Lung (tissue), 17 donors: ENCODE measurements at places on chromosomes 2 and 18. TPM values are rescaled to one million over a fixed set of nuclear protein-coding genes. Genes with fewer than 3 reads are reported as not detected.

Gene LDLRAD4
- 62.4 TPM for total RNA-seq

Gene TACR1
- total RNA-seq = 0.63 TPM

DNA sequence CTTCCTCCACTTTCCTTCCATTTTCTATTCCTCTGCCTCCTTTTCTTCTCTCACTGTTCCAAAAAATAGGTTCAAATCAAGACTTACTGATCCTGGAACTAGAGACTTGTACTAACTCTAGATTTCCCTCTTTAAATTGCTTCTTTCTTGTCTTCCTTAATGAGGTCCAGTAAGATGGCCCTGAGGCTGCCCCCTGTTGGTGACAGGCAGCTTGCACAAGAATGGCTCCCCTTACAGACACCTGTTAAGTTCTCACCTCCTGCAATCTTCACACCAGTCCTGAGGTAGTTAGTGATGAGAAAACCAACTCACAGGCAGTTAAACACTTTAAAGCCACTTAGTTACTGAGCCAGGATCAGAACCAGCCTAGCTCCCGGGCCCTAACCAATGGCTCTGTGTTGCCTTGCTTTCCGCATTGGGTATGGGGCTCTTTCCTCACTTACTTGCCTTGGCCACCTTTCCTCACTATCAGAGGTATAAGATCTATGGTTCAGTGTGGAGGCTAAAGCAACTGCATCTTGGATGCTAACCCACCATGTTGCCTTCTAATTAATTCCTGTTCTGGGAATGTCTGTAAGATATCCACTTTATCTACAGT, 130.6 kb downstream of the AKAIN1 start:
- no peak overlapping the region for H3K27ac ChIP-seq
- no peaks in the 10 kb centered on the region for H3K36me3 ChIP-seq
- no peaks in the 10 kb centered on the region for H3K4me1 ChIP-seq
- no peak overlapping the region for H3K4me3 ChIP-seq

GRCh38 chr2:231662811-231663457, 45.4 kb upstream of the PTMA start:
- H3K27ac ChIP-seq = peak overlapping the region; percentile 88
- peak overlapping the region; percentile 42 for H3K4me3 ChIP-seq
- DNase-seq = no peak
- no peaks in the 10 kb centered on the region for H3K36me3 ChIP-seq
- no peaks in the 10 kb centered on the region for H3K27me3 ChIP-seq

Gene TSPYL6
- total RNA-seq = 0.20 TPM

GRCh38 chr2:200797242-200797770, 14.4 kb upstream of the BZW1 start:
- H3K36me3 ChIP-seq = no peaks in the 10 kb centered on the region
- no peak overlapping the region for H3K4me3 ChIP-seq
- H3K4me1 ChIP-seq = no peaks in the 10 kb centered on the region
- DNase-seq = peak; percentile 17
- H3K27me3 ChIP-seq = no peaks in the 10 kb centered on the region

Gene GALR1
- not detected for total RNA-seq

Gene NYAP2
- 1.6 TPM for total RNA-seq

DNA sequence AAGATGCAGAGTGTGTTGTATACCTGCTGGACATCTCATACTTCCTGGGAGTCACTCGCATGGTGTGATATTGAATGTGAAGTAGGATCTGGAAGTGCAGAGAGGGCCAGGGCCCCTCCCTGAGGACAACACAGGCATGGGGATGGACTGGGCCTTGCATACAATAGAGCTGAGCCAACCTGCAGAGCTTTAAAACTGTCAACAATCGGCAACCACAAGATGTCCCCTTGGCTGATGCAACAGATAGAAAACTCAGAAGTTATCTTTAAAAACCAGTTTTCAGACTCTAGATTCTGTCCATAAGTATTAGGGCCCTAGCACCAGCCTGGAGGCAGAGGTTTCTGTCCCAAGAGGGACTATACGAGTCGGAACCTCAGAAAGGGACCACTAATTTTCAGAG, 19.7 kb downstream of the EVA1A start:
- H3K4me3 ChIP-seq = no peak overlapping the region
- DNase-seq = no peak
- H3K36me3 ChIP-seq = no peaks in the 10 kb centered on the region
- H3K27ac ChIP-seq = no peak overlapping the region

Gene UGT1A10
- total RNA-seq = not detected

DNA sequence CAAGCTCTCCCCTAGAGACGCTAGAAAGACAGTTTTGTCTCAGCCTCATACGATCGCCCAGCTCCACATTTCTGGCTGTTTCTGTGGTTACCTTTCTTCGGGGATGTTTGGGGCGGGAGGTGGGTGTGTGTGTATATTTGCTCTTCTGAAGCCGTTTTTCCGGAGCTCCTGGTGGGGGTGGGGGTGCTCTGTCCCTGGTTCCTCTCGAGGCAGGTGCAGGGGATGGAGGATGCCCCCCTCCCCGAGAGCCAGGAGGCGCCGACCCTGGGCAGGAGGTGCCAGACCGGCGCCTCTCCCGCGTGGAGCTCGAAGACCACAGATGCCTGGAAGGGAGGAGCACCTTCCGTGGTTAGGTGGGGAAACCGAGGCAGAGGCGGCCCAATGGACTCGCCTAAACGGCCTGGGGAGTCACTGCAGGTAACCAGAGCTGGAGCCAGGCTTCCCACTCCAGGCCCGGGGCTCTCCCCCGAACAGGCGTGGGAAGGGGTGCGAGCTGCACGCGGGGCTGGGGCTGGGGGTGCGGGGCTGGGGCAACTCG, 694 bp upstream of the HPCAL1 start:
- no peak overlapping the region for H3K4me3 ChIP-seq
- no peaks in the 10 kb centered on the region for H3K4me1 ChIP-seq
- DNase-seq = peak; percentile 54
- H3K36me3 ChIP-seq = no peaks in the 10 kb centered on the region

- H3K27me3 ChIP-seq = no peaks in the 10 kb centered on the region
- H3K4me3 ChIP-seq = no peak overlapping the region
- no peak overlapping the region for H3K27ac ChIP-seq
- no peak for DNase-seq
- no peaks in the 10 kb centered on the region for H3K4me1 ChIP-seq
These were observed 567.7 kb downstream of the DCC start for GRCh38 chr18:52907543-52908308.

Gene ANKZF1
- total RNA-seq = 40.1 TPM

GRCh38 chr2:152573168-152573567, 144.1 kb downstream of the PRPF40A start:
- no peak overlapping the region for H3K27ac ChIP-seq
- no peaks in the 10 kb centered on the region for H3K36me3 ChIP-seq
- DNase-seq = no peak
- no peak overlapping the region for H3K4me3 ChIP-seq
- H3K4me1 ChIP-seq = no peaks in the 10 kb centered on the region

- H3K36me3 ChIP-seq = peaks cover 8% of the 10 kb centered on the region
- H3K27ac ChIP-seq = peak overlapping the region; percentile 33
- H3K4me1 ChIP-seq = no peaks in the 10 kb centered on the region
- H3K4me3 ChIP-seq = no peak overlapping the region
- no peaks in the 10 kb centered on the region for H3K27me3 ChIP-seq
- no peak for DNase-seq
These were observed 46.0 kb downstream of the SOCS6 start for GRCh38 chr18:70334728-70335329.

DNA sequence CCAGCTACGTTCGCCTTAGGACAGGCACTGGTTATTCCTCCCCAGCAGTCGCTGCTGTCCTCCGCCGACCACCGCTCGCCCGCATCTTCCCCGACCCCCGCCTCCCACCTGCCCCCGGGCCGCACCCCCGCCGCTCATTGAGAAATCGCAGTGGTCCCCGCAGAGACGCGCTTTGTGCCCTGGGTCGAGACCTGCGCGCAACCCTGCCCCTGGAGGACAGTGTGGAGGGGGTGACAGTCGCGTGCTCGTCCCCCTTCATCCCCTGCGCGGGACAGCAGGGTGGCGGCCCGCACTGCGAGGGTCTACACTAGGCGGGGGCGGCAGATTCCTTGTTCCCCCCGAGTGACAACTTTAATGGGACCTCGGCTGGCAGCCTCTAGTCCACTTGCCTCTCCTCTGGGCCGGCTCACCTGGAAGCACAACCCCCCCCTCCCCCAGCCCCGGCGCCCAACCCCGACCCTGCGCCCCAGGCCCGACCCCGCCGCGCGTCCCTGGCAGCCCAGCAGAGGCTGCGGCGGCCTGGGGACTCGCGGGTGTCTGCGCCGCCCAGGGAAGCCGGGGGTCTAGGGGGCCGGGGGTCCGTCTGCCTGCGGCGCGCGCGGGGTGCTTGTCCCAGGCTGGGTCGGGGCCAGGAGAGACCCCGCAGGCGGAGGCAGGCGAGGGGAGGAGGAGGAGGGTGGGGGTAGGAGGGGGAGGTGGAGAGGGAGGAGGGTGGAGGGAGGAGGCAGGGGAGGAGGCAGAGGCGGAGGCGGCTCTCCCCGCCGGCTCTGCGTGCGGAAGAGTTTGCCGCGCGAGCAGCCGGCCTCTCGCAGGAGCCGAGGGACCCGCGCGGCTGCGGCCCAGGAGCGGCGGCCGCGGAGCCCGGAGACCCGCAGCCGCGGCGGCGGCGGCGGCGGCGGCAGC, at the start of gene NPAS2:
Gene NPAS2 (plus strand): TSS at position 770 of the 903 bp plus-strand sequence. CDS start 84,616 bp downstream, outside the sequence.
- H3K27me3 ChIP-seq = peaks cover 17% of the 10 kb centered on the region
- H3K4me3 ChIP-seq = peak within 1 kb of the TSS; percentile 63
- no peaks in the 10 kb centered on the region for H3K4me1 ChIP-seq
- H3K36me3 ChIP-seq = no peaks in the 10 kb centered on the region
- H3K27ac ChIP-seq = peak within 1 kb of the TSS; percentile 11
- DNase-seq = peak; percentile 78

GRCh38 chr2:152600697-152601096, 116.6 kb downstream of the PRPF40A start:
- no peak for DNase-seq
- no peaks in the 10 kb centered on the region for H3K27me3 ChIP-seq
- H3K4me3 ChIP-seq = no peak overlapping the region
- H3K4me1 ChIP-seq = no peaks in the 10 kb centered on the region
- H3K27ac ChIP-seq = no peak overlapping the region

Gene ZC3H6
- 9.6 TPM for total RNA-seq

DNA sequence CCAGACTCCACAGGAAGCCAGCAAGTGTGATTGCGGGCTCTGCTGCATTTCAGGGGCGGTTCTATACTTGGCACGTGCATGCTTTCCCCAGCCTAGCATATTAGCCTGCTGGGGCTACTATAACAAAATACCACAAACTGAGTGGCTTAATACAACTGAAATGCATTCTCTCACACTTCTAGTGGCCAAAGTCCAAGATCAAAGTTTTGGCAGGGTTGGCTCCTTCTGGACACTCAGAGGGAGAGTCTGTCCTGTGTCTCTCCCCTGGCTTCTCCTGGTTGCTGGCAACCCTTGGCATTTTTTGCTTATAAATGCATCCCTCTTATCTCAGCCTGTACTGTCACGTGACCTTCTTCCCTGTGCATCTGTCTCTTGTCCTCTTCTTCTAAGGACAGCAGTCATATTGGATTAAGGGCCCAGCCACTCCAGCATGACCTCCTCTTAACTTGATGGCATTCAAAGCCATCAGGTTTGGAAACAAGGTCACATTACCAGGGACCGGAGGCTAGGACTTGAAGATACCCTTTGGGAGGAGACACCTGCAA, 138.7 kb downstream of the RNF152 start:
- no peak for DNase-seq
- no peak overlapping the region for H3K4me3 ChIP-seq
- peaks cover 5% of the 10 kb centered on the region for H3K4me1 ChIP-seq
- no peak overlapping the region for H3K27ac ChIP-seq

Gene MBOAT2
- 23.0 TPM for total RNA-seq

- no peaks in the 10 kb centered on the region for H3K27me3 ChIP-seq
- no peak overlapping the region for H3K27ac ChIP-seq
- H3K4me1 ChIP-seq = peaks cover 6% of the 10 kb centered on the region
- no peak overlapping the region for H3K4me3 ChIP-seq
- DNase-seq = no peak
These were observed 231.5 kb downstream of the AFF3 start for GRCh38 chr2:99910902-99911301.

Gene ASB18
- total RNA-seq = not detected

Gene AP1S3
- total RNA-seq = 14.2 TPM

Gene GMCL1
- total RNA-seq = 13.4 TPM
